8988T (cell line): ENCODE measurements at places on chromosomes 12 and 14.

GRCh38 chr12:131923260-131923659, 5.8 kb upstream of the PUS1 start:
- DNase-seq: no peak

DNA sequence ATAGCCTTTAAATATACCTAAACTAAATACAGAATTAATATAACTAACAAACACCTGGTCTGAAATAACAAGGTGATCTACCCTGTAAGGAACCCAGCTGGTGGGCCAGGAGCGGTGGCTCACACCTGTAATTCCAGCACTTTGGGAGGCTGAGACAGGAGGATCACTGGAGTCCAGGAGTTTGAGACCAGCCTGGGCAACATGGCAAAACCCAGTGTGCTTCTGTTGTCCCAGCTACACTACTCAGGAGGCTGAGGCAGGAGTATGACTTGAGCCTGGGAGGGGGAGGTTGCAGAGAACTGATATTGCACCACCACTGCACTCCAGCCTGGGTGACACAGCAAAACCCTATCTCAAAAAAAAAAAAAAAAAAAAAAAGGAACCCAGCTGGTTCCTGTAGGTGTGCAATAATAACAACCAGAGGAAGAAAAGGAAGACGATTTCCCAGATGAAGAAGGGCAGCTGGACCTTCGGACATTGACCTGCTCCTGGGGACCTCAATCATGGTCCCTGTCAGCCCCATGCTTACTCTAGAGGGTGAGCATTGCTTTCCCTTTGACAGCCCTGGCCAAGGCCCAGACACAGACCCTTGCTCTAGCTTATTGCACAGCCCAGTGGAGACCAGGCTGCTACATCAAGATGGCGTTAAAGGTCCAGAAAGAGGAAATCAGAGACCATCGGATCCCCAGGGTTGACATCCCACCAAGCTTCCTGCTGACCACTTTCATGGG, 5.4 kb downstream of the FOS start:
- no peak for DNase-seq

GRCh38 chr12:98374007-98374406, 141.4 kb upstream of the TMPO start:
- DNase-seq: no peak

GRCh38 chr12:107415071-107415470, 270.5 kb upstream of the PWP1 start:
- DNase-seq: no peak

GRCh38 chr12:77392467-77393088, 327.2 kb upstream of the E2F7 start:
- DNase-seq: no peak

DNA sequence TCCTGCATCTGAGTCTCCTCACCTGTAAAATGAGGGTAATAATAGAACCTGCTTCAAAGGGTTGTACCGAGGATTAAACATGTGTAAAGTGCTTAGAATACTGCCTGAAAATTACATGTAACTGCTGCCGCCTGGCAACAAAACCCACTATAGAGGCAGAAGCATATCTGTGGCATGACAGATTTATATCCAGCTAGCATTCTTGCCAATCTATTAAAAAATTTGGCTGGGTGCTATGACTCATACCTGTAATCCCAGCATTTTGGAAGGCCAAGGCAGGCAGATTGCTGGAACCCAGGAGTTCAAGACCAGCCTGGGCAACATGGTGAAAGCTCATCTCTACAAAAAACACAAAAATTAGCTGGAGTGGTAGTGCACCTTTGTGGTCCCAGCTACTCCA, 16.4 kb upstream of the KSR2 start:
- no peak for DNase-seq

GRCh38 chr14:38960946-38961531, 142.0 kb downstream of the SEC23A start:
- DNase-seq: no peak

DNA sequence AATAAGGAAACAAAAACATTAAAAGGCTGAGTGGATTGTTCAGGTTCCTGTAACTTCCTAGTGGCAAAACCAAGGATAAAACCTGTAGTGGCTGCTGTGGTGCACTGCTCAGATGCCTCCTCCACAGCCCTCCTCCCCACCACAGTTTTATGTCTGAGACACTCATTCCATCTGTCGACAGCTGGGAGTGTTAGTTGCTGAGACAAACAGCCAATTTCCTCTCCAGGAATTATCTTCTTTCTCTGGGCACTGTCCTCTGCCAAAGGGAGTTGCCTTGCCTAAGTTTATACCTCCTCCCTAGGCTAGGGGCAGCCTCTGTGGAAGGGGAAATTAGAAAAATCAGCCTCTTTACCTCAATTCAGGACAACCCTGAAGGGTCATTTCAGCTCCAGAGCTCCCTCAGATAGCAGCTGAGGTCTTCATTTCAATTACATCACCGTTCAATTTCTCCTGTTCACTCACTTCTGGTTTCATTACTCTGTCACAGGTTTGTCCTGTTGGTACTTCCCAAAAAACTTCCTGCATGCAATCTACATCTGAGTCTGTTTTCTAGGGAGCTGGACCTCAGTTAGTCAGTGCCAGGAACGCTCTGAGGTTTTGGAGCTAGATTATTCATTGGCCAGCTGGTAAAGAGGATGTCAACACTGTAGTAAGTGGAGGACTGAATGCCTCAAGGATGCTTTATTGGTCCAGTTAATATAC, 74.9 kb upstream of the ATP2B1 start:
- DNase-seq: no peak

- no peak for DNase-seq
Observed at GRCh38 chr12:64780132-64780530, 20.9 kb upstream of the GNS start.

DNA sequence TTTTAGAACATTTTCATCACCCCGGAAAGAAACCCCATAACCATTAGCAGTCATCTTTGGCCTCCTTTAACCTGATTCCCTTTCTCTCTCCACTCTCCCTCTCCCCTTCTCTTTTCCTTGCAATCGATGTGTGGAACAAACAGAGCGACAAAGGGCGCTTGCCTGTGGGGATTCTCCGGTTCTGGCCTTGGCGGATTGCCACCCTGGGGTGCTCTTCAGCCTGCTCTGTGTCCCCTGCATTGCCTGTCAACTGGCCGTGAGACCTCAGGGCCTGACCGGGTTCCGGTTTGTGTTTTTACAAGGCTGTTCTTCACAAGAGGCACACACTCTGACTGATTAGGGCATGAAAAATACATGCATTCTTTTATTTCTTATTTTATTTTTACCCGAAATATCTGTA, 27.8 kb downstream of the LRTM2 start:
- DNase-seq: no peak

GRCh38 chr12:59578254-59578653, 17.6 kb upstream of the SLC16A7 start:
- no peak for DNase-seq

DNA sequence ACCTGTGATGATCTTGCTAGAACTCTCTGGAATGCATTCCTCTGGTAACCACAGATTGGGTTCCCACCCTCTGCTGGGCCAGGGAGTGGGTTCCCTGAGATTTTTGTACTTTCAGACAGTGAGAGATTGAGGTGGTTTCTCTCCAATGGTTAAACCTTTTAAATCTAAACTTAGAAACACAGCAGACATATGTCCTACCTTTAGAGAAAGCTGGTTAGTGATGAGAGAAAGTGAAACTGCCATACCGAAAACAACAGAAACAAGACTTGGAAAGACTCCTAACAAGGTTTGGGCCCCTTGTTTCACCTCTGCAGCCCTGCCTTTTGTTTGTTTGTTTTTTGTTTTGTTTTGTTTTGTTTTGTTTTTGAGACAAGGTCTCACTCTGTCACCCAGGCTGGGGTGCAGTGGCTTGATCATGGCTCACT, 9.7 kb upstream of the SGPP1 start:
- no peak for DNase-seq

DNA sequence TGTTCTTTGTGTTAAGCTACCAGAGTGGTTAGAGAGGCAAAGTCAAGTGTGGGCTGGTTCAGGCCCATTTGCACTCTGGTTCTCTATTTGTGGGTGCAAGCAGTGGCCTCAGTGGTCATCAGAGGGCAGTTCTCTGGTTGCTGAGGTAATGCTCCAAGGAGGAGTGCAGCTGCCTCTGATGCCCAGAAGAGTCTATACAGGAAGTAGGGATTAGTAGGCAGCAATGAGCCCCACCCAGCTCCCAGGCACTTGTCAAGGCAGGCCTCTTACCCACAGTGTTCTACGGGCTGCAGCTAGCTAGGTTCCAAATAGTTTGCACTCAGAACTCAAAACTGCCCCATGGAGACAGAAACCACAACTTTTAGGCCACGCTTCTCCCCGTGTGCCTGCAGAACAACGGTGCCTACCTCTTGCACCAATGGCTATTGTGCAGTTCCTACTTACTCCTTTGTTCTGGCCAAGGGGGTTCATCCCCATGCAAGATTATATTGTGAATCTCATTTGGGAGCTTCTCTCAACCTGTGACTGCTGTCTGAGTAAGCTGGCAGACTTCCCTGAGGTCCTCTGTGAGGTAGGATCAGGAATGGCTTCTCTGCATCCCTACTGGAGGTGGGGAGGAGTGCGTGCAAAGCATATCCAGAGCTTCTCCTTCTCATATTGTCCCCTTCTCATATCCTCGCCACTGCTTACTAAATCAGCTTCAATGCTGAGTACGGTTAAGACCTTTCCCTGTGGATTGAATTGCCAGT, 410.3 kb upstream of the LMO3 start:
- DNase-seq: no peak

- DNase-seq: no peak
Observed at GRCh38 chr12:12807970-12808702, 5.0 kb upstream of the DDX47 start.

DNA sequence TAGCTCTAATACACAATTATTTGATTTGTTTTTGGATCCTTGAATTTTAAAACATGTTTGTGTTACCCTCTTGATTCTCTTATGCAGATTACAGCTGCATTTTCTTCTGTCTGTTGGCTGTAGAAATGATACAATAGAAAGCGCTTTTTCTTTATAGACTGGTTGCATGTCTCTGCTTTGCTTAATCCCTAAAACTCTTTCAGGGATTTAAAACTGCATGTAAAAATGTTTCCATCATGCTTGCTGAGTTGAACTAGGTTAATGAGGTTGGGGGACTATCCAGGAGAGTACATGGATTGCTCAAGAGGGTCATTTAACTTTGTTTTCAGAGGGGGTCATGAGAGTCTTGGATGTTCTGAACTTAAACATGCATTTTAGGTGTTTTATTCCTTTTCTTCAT, 166.4 kb upstream of the IFNG-AS1 start:
- no peak for DNase-seq

- DNase-seq: peak; percentile 92
Observed at GRCh38 chr14:105086833-105087307, 21.6 kb upstream of the GPR132 start.

DNA sequence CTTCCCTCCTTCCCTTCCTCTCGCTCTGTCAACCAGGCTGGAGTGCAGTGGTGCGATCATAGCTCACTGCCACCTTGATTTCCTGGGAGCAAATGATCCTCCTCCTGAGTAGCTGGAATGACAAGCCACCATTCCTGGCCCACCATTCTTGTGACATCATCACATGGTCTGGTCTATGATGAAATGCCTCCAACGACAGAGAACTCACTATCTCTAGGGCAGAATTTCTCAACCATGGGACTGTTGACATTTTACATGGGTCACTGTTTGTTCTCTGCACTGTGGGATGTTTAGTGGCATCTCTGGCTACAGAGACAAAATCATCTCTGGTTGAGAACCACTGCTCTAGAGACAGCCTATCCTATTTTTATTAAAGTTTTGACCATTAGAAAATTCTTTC, 9.7 kb downstream of the VRK1 start:
- DNase-seq: no peak

DNA sequence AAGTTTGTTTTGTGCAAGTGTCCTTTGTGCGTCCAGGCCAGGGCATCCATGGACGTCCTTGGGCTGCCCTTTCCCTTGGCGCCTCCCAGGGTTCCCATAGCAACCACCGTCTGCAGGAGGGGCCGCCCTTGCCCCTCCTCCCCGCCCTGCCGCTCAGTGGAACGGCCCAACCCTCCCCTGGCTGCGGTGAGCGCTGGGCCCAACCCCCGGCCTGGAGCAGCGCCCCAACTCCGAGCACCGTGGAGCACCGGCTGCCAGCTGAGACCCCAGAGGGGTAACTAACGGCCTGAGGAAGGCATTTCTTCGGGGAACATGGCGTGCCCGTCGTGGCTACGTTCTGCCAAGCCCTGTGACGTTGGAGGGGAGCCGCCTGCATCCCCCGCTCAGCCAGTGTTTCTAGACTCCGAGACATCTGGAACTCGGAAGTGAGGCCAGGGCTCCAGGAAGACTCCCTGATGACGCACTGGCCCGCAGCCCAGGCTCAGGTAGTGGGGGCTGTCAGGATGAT, 5.3 kb upstream of the ACACB start:
- DNase-seq: peak; percentile 51

- DNase-seq: no peak
Observed at GRCh38 chr12:57130941-57131340, 2.7 kb downstream of the LRP1 start.

DNA sequence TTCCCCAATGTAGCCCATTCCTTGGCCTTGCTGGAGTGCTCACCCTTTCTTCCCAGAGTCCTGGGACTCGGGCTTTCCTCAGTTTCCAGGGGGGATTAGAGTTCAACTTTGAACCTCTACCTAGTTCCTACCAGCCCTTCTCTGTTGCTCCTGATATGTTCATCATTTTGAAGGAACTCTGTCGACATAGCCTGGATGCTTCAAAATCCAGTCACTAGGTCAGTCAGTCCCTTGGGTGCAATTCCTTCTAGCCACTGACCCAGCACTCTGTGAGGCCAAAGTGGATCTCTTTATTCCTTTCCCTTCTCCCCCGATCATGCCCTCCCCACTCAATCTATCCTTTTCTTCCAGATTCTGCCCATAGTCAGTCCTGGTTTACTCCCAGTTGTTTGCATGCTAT, 72.3 kb upstream of the TMCC3 start:
- DNase-seq: no peak

GRCh38 chr14:91227183-91227628, 17.3 kb downstream of the GPR68 start:
- DNase-seq: no peak

DNA sequence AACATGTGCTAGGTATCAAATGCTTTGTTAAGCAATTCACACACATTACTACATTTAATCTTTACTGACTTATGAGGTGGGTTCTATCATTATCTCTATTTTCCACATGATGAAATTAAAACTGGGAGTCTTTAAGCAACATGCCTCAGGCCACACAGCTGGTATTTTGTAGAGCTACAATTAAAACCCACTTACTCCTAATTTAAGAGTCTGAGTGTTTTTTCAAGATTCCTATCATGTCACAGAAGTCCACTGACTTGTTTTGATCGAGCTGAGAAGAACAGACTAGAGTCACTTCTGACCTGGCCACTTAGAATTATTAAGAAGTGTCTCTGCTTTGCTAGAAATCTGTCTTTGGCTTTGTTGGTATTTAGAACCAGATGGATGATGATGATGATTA, 670.7 kb downstream of the NRXN3 start:
- DNase-seq: no peak

DNA sequence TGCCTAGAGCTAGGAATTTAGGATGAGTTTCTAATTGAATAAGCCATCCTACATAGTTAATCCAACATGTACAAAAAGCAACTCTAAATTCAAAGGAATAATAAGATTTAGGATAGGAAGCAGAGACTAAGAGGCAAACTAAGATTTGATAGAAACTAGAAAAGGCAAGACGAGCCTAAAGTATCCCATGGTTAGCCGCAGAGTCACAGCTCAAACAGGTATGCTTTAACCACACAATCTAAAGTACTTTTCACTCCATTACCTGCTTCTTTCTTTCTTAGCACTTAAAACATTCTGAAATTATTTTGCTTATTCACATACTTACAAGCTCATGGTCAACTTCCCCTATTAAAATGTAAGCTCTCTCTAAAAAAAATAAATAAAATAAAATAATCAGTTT, 51.8 kb downstream of the OTOGL start:
- DNase-seq: no peak
